ENCODE measurements at places on chromosomes 7 and 10.
A peak's percentile ranks its signal among the peaks of the same experiment; 100 is the strongest.

DNA sequence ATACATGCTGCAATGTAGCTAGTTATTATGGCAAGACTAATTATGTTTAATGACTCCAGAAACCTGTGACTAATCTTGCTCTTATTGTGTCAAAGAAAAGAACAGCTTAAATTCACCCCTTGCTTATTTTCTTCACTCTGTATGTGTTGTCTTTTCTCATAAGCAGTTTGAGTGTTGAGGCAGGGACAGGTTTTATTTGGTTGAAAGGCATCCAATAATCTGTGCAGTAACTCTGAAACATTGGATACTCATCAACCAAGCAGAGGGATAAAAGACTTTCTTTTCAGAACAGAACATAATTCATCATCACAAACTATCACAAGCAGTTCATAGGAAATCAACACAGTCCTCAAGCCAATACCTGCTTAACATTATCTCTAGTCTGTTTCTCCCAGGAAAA lies 797.6 kb upstream of the MBL2 start:
- no peak for DNase-seq

DNA sequence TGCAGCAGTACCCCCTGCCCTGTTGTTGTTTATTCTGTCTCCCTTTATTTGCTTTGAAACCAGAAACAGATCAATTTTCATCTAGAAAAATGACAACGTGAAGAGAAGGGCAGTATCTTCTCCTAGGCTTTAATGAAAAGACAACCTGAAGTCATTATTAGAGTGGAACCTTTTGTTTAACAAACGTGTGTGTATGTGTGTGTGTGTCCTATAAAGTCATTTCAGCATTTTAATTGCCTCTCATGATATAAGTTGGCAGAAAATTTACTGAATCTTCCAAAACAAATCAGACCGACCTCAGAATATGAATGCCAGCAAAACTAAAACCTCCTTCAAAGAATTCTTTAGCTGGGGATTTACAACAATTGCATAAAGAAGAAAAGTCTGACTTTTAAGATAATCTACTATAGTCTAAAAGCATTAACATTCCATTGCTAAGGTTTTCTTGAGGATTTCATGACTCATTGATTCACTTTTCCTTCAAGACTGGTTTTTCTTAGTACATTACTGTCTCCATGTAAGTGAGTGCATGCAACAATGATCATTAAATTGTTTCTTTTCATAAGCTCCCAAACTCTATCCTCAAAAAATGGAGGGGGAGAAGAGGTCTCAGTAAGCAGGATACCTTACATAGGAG lies 3.2 kb downstream of the GLI3 start:
- no peak for DNase-seq

DNA sequence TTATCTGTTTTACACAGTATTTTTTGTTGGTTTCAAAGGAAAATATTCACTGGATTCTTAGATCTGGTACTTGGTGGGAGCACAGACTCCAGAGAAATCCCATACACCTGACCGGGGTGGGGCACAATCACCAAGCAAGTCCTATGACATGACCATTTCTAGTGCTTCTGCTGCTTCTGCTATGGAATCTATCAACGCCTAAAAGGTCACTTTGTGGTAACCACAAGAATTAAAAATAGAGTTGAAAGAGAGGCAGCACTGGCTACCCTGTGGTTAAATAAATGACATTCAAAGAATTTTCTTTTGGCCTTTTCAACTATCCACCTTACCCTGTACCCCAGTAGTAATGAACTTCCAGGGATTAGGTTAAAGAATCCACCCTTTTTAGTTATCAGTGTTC lies 329.9 kb upstream of the VWC2 start:
- DNase-seq: no peak

DNA sequence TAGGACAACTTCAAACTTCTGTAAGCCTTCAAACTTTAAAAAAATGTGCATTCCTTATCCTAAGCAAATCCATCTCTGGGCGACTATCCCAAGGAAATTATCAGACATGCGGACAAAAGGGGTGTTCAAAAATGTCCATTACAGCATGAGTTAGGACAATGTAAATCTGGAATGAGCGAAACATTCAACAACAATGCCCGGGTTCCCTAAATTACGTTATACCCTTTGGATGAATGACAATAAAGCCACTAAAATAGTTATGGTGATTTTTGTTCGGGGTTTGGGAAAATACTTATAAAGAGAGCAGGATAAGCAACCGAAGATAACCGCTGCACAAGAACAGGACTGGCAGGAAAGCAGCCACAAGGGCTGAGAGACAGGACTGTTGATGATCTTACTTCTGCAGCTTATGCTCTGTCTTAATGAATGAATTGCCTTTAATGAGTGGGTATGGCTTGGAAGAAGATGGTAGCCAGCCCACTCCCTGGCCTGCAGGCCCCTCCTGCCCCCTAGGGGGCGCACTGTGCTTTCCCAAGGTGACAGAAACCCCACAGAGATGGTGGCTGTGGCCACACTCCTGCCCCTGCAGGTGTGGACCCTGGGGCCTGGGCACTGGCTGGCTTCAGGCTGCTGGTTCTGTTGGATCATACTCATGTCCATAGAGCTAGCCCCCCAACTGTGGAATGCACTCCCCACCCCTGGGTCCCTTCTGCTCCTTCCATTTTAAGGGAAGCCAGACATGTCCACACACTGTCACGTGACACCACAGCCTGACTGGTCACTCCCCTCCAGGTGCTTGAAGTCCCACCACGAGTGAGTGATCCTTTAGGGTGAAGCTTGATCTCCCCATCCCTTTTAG lies 45.0 kb downstream of the ZCCHC24 start:
- DNase-seq: peak; percentile 22

DNA sequence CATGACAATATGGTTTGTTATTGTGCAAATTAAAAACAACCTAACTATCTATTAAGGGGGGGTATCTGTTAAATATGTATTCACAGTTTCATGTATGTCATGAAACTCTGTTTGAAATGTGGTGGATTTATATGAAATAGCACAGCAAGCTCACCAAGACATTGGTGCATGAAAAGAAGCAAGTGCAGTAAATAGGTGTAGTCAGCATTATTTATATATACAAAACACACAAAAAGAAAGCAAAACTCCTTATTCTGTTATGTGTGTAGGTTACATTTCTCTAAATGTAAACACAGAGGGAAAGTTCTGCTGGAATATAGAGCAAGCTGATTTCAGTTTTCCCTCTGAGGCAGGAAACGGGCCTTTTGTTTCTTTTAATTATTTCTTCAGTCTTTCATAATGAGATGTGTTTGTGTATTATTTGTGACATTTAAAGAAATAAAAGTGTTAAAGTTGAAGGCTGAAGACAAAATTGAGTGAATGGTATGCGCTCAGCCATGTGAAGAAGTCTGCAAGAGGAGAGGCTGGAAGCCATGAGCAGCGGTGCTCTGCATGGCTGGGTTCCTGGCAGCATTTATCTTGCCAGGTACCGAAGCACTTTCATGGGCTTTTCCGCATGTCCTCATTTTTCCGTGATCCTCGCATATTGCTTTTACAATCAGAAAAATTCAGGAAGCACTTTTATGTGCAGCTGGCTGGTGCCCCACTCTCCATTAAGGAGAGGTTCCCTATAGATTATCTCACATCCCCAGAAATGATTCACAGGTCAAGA lies 38.5 kb downstream of the GRID1 start:
- DNase-seq: no peak

- DNase-seq: no peak
Measured at GRCh38 chr10:71580926-71581325, 138.7 kb downstream of the C10orf105 start.
